Mesenchymal stem cell (in vitro differentiated cells and primary cell): ENCODE measurements at places on chromosomes 1 and 21.

- peak; percentile 28 for DNase-seq
These were observed 9.4 kb downstream of the SLC25A44 start for GRCh38 chr1:156203331-156203730.

- DNase-seq: peak; percentile 50
These were observed 187.8 kb upstream of the JUN start for GRCh38 chr1:58971629-58972140.

DNA sequence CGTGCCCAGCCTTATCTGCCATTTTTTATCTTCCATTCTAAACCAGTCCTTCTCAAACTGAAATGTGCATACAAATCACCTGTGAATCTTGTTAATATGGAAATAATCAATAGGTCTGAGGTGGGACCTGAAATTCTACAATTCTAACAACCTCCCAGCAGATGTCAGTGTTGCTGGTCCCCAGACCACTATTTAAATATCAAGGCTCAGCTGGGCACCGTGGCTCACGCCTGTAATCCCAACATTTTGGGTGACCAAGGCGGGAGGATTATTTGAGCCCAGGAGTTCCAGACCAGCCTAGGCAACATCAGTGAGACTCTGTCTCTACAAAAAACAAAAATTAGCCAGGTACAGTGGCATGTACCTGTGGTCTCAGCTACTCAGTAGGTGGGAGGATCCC, 4.1 kb downstream of the UQCRHL start:
- peak; percentile 44 for DNase-seq

DNA sequence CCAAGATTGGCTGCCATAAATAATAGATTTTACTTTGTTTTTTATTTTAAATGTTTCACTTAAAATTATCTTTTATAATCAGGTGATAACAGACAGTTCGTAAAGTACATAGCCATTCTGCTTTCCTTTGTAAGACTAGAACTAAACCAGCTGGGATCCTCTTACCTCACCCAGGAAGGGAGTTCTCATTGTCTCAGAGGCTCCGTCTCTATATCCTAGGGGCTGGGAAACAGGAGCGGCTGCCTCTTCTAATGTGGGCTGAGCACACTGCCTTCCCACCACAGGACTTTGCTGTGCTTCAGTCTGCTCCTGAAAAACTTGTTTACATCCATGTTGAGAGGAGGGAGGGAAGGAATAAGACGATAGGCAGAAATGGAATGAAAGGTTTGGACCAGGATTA, 45.6 kb upstream of the PGD start:
- DNase-seq: no peak

DNA sequence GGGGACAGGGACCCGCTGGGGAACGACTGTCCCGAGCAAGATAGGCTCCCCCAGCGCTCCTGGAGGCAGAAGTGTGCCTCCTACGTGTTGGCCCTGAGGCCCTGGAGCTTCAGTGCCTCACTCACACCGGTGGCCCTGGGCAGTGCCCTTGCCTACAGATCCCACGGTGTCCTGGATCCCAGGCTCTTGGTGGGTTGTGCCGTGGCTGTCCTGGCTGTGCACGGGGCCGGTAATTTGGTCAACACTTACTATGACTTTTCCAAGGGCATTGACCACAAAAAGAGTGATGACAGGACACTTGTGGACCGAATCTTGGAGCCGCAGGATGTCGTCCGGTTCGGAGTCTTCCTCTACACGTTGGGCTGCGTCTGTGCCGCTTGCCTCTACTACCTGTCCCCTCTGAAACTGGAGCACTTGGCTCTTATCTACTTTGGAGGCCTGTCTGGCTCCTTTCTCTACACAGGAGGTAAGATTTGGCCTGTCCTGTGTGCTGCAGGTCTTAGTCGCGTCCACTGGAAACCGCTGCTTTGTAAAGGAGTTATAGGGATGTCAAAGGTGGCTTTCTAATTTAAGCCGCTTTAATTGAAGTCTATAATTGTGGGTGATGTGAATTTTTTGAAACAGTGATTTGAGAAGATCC, 717 bp downstream of the UBIAD1 start:
- DNase-seq: no peak

GRCh38 chr1:226950316-226950715, 10.2 kb downstream of the COQ8A start:
- DNase-seq: no peak

DNA sequence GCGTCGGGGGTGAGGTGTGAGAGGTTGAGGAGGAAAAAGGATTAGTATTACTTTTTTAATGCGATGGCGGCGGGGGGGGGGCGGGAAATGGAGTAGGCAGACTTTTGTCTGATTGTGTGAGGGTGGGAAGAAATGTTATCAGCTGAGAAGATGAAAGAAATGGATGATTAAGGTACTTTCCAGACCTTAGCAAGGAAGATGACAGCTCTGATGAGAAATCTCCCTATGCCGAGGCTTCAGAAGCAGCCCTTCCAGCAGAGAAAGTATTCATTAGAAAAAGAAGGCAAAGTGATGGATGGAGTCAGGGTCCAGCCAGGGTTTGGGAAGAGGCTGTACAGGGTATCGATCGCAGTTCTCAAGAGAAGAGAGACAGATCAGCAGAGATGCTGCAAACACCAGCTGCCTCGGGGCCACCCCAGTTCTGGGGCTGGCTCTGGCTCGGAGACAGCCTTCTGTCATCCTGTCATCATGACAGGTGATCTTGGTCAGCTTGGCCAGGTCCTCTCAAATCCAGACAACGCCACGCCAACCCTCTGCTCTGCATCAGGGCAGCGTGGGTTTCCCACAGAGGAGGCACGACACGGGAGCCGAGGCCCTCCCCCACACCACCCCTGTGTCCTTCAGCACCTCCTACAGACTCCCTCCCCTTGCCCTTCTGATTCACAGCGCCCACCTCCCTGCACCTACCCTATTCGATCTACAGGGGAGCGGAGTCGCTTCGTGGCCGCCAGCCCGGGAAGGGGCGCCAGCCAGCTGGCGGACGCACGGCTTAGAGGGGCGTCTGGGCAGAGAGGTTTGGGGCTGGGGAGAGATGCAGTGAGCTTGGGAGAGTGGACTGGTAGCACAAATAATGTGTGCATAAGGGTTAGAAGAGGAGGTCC, 674 bp upstream of the ATXN7L2 start:
- DNase-seq: no peak

DNA sequence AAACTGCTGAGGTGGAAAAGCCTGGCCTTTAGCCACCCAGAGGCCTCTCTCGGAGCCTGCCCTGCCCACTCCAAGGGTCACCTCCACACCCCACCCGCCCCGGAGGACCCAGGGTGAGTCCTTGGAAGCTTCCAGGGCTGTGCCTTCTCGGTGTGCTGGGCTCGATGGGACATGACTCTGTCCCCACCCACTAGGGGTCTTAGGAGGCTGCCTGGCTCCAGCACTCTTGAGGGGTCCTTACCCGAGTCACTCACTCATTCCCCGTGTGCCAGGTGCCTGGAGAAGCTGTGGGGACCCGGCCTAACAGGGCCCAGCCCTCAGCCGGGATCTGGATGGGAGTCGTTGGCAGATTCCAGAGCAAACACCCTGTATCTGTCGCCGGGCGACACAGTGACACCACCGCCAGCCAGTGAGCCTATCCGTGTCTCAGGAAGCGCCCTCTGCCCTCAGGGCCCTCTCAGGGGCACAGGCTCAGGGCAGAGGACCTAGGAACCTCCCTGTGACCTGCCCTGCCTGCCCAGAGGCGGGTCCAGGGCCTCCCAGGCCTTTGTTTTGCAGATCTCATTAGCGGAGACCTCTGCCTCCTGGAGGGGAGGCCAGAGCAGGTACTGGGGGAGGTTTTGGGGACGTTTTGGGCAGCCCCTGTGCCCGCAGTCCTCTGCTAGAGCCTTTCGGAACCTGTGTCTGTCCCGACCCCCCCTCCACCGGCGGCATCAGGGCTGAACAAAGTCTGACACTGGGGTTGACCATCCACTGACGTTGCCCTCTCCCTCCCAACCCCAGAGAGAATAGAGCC, 3.1 kb upstream of the PRKCZ start:
- no peak for DNase-seq

DNA sequence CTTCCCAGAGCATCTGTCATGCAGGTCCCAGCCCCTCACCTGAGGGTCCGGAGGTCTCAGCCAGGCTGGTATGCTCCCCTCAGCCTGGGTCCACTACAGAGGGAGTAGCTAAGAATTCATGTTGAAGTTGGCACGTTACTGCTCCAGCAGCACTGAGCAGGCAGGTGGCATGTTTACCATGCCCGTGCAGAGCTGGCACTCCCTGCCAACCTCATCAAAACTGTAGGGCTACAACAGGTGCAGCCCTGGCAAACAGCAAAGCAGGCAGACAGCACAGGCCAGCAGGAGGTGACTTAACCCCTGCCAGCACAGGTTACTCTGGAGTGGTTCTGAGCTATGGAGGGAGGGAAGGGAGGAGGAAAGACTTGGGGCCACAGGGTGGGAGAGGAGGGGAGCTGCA, 46.4 kb downstream of the NUAK2 start:
- no peak for DNase-seq

DNA sequence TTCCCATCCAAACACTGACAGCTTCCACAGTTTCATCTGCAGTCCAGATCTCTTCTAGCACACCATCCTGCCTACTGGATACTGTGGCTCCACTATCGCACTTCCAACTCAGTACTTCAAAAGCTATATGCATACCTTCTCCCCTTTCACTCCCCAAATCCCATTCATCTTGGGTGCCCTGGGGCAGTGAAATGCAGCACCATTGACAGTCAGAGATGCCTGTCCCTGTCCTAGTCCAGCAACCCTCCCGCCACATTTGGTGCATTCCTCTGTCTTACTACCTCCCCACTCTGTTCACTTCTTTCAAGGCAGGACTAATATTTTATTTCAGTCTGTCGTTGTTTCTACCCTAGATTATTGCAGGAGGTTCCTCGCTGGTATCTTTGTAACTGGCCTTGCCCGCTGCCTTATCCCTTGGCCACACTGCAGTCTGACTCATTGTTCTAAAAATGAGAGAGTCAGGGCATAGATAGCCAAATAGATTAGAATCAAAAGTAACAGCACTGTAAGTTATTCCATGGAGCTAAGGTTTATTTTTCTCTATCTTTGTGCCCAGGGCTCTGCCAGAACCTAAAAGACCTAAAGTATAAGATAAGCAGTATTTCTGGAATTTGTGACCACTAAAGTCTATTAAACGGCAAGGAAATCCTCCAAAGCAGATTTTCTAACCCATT, 96.7 kb downstream of the ESRRG start:
- DNase-seq: no peak

DNA sequence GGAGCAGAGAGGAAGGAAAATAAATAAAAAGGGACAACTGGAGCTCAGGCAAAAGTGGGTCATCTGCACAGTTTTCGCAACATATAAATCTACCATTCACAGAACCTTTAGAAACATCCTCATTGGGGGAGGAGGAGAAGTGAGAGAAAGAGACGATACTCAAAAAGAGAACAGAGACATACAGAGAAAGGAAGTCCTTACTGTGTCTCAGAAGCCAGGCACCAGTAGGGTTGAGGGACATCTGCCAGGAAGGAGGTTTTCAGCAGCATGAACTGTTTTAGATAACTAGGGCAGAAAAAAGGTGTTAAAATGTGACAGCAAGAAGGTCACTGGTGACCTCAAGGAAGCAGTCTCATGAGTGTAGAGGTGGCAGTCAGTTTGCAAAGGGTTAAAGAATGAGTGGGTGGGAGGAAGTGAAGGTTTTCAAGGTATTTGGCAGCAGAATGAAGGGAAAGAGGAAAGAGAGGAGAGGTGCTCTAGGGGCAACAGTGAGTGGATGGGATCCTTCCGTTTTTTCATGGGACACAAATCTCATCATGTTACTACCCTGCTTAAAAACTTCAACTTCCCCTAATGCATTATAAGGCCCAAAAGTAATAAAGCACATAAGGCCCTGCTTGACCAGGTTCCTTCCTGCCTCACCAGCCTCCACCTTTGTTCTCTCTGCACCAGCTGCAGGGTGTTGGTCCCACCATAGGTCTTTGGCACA, 9.5 kb downstream of the JAK1 start:
- DNase-seq: no peak

- no peak for DNase-seq
These were observed 159.9 kb downstream of the ZBTB18 start for GRCh38 chr1:244210884-244211558.

DNA sequence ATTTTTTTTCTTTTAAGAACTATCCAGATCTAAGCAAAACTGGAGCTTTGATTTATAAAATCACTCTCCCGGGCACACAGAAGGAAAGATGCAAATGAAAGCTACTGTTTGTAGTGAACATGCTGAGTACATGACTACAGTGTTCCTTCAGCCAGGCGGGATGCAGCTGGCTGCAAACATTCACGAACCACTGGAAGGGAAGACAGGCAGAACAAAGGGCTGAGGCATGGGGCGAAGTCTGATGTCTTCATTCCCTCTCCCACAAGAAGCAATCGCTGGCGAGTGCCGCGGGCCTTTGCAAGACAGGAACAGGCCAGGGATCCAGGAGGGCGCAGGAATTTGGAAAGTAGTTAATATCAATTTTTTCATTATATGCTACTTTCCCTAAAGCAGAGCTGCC, 257.9 kb upstream of the AJAP1 start:
- no peak for DNase-seq

DNA sequence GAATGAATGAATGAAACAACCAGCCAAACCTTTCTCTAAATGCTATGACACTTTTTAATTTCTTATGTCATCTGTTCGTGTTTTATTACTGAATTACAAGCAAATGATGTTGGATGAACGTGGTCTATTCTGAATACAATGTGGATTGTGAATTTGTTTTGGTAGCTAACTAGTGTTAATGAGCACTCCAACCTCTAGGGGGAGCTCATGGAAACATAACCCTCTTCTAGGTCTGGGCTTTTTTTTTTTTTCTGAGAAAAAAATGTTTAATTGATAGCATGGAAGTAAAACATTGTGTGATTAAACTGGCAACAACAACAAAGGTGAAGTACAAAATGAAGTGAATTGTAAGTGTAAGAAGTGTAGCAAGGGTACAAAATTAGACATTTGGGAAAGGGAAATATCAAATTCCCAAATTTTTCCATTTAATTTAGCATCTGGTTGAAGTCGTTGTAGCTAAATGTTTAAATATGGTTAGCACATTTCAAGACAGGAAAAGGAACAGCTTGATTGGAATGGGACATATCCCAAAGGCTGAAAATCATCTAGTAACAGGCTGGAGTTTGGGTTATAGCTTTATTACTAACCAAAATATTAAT, 42.6 kb upstream of the PTGS2 start:
- DNase-seq: peak; percentile 52

DNA sequence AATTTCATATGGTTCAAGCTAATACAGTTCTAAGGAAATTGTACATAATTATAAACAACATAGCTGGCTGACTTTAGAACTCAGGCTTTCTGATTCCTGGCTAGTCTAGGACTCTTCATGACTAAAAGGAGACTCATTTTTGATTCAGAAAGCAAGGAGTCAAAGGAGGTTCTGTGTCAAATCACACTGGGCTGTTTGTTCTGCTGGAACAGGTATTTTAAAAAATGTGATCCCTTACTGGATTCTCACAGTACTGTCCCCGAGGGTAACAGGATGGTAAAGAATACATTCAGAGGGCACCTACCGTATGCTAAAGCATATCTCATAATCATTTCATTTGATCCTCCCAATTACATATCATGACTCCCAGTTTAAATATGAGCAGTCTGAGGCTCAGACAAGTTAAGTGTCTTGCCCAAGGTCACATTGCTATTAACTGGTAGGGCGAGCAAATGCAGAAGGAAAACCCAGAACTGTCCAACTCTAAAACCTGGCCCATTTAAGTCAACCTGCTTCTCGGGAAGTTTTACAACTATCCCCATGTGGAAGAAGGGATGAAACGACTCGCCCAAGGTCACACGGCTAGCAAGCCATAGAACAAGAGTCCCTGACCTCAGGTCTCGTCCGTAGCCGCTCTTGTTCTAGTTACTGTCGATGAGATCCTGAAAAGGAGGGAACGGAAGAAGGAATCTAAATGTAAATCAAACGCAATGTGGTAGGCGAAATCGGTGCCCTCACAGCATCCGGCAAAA, 675 bp downstream of the MYSM1 start:
- DNase-seq: no peak

GRCh38 chr1:10867138-10867721, 70.8 kb upstream of the CASZ1 start:
- peak; percentile 45 for DNase-seq
